GM12892 (cell line): ENCODE measurements at places on chromosomes 5 and 9.
A peak's percentile ranks its signal among the peaks of the same experiment; 100 is the strongest.

DNA sequence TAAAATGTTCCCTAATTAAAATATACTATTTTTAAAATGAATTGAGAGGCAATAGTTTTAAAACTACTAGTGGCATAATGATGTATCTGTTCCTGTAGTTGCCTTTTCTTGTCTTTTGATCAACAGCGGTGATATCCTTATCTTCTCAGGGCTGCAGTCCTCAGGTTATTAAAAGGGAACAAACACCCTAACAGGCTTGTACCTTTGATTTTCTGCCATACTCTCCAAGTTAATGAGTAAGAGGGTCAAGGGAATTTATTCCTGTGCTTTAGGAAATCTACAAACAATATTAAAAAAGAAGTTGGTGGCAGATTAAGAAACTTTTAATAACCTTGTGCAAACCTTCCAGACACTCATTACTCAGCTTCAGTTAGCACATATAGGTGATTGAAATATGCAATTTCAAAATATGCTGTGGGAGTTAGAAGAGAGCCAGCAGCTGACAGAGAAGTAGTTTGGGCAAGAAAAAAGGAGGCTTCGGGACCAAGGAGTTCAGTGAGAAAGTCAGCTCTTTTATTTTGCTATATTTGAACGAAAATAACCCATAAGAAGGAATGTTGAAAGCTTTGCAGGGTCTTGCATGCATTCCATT, 81.0 kb upstream of the TLE4 start:
- DNase-seq = no peak

DNA sequence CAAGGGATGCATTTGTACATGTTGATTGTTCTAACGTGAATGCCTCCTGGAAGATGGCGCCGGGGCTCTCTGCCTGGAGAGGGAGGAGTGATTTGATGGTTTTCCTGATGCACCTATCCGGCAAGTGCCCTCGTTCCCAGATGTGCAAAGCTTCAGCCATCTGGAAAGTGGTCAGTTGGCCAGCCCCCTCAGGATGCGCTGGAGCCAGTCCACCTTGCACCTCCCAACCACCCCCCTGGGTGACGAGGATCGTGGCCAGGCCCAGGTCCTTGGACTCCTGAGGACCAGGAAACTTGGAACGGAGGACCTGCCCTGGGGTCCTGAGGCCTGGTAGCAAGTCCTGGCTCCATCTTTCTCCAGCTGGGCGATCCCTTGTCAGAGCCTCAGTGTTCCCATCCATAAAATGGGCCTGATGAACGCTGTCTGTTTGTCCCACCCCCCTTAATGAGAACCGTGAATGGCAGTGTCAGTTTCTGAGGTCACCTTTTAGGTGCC, 23.6 kb upstream of the RNU6ATAC start:
- peak; percentile 13 for DNase-seq

DNA sequence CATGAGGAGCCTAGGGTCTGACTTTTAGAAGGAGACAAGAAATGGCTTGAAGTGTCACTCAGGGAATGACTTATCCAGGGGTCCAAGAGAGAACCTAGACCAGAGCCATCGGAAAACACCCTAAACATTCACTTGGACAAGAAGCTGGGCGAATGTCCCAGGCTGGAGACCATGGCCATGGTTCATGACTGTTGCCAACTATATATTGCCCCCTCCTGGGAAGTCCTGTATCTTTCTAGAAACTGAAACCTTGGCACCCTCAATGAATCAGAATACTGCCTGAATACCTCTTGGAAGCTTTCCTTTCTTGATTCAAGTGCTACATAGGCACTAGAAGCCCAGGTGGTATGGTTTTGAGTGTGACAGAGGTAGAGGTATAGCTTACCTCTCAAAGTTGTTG, 29.9 kb downstream of the TRMO start:
- DNase-seq = no peak

- DNase-seq = no peak
Observed at GRCh38 chr5:135308752-135309151, 90.3 kb downstream of the MACROH2A1 start.

GRCh38 chr9:132681561-132681960, 11.3 kb downstream of the GTF3C4 start:
- no peak for DNase-seq
